Stimulated activated CD4-positive, alpha-beta T cell treated with anti-CD3 and anti-CD28 coated beads, TNF-alpha, amount 100 ng/mL, for 4 hours (primary cell): ENCODE measurements at places on chromosomes 5 and 9.

DNA sequence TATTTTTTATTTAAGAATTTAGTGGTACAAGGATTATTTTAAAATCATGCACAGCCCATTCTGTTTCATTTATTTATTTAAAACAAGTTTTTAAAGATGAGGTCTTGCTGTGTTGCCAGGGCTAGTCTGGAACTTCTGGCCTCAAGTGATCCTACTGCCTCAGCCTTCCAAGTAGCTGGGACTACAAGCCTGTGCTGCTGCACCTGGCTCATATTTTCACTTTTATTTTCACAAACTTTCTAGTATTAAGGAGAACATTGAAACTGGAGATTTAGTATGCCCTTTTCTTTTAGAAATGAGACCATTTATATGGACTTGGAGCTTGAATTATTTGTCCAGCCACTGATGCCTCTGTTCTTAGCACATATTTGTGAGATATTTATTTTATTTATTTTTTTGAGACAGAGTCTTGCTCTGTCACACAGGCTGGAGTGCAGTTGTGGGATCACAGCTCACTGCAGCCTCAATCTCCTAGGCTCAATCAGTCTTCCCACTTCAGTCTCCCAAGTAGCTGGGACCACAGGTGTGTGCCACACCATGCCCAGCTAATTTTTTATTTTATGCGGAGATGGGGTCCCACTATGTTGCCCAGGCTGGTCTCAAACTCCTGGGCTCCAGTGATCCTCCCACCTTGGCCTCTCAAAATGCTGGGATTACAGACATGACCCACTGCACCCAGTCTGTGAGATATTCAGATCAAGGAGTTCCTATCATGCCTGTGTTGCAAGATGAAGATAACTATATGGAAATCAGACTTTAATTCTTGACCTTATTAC lies 7.4 kb downstream of the DMXL1 start:
- DNase-seq: no peak

GRCh38 chr5:53076014-53076583 lies 33.5 kb downstream of the MOCS2 start:
- no peak for DNase-seq

GRCh38 chr5:147742151-147742550 lies 40.4 kb downstream of the JAKMIP2 start:
- DNase-seq: no peak

- no peak for DNase-seq
These were observed 207.0 kb upstream of the SLC30A5 start for GRCh38 chr5:68886814-68887213.

DNA sequence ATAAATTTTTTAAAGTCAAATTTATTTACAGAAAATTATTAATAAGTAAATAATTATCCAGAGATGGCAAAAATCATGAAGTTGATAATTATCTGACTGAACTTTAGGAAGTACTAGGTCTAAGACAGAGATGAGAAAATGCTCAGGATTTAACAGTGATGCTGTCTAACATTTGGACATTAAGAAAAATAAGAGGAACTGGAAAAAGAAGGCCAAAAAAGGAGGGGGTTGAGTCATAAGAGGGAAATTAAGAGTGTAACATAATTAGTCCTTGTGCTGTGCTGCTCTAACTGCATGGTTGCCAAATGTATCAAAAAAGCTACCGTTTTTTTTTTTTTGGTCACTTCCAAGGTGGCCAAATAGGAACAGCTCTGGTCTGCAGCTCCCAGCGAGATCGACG lies 35.4 kb upstream of the TUT7 start:
- DNase-seq: no peak

DNA sequence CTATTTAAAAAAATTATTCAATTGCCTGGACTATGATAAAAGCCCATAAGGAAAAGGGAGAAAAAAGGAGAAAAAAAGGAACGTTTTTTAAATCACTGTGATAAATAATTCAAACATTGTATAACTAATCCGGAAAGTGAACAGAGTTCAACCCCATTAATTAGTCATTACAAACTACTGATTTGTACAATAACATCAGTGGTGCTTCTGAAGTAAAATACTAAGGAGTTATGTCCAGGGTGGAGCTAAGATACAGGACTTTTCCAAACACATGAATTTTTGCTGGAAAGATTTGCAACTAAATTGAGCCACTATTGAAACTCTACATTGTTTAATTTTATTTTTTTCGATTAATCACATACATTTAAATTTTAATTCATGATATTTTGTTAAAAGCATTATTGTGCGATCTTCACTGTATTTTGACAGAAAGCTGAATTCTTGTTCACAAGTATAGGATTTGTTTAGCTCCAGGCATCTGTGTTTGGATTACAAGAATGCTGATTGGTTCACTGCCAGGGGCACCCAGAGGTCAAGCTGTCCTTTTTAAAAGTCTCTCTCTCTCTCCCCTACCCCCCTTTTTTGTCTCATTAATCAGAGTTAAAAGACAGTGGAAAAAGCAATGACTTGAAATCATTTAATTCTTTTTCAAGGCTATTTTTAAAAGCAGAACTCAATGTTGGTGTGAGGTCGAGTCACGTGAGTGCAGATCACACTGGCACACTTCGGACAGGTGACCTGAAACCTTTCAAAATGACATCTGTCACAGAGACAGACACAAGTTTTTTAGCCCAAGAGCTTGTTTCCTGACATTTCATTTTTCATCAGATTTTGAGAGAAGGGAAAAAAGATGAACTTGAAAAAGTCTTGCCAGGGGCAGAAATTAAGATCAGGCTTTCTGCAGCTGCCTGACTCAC lies 387.3 kb downstream of the NR2F1-AS1 start:
- no peak for DNase-seq

DNA sequence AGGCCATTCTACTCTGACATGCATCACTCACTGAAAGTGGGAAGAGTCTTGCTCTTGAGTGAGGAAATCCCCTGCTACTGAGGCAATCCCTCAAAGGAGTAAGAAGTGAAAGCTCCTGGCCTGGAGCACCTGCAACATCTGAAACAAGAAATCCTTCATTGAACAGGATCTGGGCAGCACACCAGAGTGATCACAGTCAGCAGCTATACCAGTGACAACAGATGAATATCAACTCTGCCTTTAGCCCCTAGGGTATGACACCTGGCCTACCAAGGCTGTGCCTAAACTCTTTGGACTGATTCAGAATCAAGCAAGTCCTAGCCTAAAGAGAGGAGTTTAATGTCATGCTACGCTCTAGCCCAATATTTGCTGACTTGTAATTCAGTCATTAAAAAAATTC lies 156.2 kb upstream of the CCDC152 start:
- no peak for DNase-seq

GRCh38 chr5:134236318-134236717 lies 10.4 kb upstream of the PPP2CA start:
- DNase-seq: no peak

- DNase-seq: no peak
These were observed 46.5 kb downstream of the NKD2 start for GRCh38 chr5:1054799-1055775.

DNA sequence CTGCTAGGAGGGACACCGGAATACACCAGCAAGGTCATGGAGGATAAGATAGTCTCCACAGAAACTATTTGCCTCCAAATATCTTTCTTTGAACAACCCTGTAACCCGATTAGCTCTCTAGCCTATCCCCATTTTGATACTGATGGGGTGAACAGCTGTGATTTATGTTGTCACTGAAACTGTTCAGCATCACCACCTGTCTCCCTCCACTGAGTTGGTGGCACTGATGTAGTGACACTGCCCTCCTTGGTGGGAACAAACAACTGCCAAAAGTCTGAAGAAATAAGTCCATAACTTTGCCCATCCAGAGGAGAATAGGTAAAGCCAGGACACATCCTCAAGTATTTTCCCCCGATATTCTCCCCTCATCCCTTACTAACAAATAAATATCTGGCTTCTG lies 24.3 kb upstream of the KCNV2 start:
- no peak for DNase-seq

DNA sequence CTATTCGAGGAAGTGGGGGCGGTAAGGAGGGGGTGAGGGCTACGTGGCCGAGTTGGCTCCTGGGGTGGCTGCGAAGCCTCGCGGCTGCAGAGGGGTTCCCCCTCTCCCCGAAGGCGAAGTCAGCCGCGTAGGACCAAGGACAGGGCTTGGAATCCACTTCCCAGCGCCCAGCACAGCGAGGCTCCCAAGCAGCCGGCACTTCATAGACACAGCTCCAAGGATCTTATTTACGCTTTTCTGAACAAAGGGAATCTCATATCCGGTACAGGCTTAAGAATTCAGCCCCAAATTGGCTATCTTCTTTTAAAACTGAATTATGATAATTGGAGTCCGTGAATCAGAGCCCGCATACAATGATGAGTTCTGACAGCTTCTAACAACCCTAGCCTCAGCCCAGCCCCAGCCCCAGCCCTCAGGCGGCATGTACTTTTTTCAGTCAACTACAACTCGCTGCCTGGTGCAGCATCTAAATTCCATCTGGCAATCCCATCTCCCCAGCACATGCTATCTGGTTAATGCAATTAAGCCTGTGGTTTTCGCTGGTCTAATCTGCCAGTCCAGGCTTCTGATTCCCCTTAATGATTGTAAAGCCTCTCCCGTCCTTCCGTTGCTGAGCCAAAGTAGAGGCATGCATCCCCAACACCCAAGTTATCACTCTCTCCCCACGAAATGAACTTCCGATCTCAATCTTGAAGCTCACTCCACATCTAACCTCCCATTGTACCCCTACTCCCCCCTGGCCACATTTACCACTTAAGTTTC lies 1.0 kb downstream of the ELAVL2 start:
- DNase-seq: no peak

GRCh38 chr5:134097211-134097749 lies 17.2 kb upstream of the TCF7 start:
- DNase-seq: no peak

DNA sequence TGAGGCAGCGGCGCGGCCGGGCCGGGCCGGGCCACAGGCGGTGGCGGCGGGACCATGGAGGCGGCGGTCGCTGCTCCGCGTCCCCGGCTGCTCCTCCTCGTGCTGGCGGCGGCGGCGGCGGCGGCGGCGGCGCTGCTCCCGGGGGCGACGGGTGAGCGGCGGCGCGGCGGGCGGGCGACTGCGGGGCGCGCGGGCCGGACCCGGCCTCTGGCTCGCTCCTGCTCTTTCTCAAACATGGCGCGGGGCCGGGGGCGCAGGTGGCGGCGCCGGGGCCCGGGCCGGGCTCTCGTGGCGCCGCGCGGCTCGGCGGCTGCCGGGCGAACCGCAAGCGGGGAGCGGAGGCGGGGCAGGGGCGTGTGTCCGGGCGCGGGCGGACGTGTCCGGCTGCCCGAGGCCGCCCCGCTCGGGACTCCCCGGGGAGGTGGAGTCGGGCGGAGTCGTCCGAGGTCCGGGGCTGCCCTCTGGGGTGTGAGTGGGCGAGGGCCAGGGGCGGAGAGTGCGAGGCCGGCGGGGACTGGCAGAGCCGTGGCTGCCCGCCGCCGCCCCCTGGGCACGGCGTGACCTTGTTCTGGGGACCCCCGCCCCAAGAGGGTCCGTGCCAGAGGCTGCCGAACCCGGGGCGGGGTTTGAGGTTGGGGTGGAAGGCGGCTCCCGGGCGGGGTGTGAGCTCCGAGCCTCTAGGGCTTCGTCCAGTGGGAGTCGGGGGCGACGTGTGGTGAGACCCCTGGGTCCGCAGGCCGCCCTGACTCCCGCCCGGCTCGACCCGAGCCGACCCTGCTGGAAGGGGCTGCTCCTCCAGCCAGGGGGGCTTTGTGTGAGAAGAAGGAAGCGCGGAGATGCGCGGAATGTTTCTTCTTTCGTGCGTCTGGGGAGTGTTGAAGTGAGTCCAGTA lies 485 bp downstream of the TGFBR1 start:
- no peak for DNase-seq

DNA sequence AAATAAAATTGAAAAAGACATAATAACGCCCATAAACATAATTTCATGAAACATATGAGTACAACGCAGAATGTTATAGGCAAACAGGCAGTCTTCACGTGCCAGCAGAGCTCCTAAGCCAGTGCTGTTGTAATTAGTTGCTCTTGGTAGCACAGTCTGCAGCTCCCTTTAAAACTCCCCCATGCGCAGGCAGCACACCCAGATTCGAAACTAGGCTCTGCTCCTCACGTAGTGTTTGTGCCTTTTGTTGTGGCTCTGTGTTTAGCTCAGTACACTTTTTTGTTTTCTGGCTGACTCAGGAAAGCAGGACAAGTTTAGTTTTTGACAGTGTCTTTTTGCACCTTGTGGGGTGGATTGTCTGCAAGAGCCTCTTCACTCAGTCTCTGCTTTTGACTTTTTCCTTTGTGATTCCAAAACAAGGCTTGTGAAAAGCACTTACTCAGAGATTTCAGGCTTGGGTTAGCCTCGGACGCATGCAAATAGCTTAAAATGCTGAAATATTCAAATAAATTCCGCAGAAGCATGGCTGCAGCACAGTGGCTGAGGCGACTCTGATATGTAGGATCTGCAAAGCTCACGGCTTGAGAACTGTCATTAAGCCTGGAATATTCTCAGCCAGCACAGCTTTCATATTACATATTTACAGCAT lies 113.6 kb downstream of the IRX1 start:
- no peak for DNase-seq

DNA sequence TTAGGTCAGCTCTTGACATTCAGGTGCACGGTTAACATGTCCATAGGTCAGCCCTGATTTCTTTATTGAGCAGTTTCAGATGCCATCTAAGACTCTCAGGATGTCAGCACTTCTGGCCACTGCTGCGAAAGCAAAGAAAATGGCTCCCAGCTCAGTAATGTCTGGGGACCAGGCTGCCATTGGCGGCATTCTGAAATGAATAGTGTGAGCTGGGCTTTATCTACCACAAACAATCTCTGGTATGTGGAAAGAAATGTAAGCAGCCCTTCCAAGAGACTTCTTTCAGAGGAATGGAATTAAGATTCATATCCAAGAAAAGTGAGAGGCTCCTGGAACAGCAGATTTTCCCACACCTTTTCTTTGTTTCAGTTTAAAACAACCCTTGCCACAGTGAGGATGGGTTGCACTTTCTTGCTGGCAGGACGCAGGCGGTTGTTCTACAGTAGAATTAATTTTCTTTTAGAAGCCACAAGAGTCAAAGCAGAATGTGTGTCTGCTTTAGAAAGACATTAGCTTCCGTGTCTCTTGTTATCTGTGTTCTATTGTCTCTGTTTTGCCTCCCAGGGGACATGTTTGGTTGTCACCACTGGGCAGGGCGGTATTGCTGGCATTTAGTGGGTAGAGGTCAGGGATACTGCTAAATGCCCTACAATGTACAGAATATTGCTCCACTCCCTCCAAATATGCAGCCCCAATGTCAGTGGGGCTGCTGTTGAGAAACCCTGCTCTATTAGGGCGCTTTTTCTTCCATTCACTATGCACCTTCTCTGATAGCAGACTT lies 149.9 kb upstream of the ANKH start:
- no peak for DNase-seq

GRCh38 chr9:91042024-91042423 lies 240.4 kb downstream of the SYK start:
- DNase-seq: no peak

GRCh38 chr9:123655681-123656423 lies 274.1 kb downstream of the DENND1A start:
- DNase-seq: no peak

GRCh38 chr9:134562146-134562849 lies 79.3 kb upstream of the COL5A1 start:
- no peak for DNase-seq

GRCh38 chr9:99055384-99055783 lies 49.5 kb upstream of the TGFBR1 start:
- no peak for DNase-seq

- DNase-seq: no peak
These were observed 199.4 kb downstream of the ESM1 start for GRCh38 chr5:54785729-54786591.

GRCh38 chr9:88741335-88741734 lies 206.4 kb downstream of the NXNL2 start:
- DNase-seq: no peak

- no peak for DNase-seq
These were observed 30.9 kb downstream of the SEMA5A start for GRCh38 chr5:9514968-9515367.
